Activated T-cell treated with anti-CD3 and anti-CD28 coated beads, Interleukin-2, amount 50 U/mL, for 72 hours (primary cell): ENCODE measurements at places on chromosomes 3 and 15.
A peak's percentile ranks its signal among the peaks of the same experiment; 100 is the strongest.

DNA sequence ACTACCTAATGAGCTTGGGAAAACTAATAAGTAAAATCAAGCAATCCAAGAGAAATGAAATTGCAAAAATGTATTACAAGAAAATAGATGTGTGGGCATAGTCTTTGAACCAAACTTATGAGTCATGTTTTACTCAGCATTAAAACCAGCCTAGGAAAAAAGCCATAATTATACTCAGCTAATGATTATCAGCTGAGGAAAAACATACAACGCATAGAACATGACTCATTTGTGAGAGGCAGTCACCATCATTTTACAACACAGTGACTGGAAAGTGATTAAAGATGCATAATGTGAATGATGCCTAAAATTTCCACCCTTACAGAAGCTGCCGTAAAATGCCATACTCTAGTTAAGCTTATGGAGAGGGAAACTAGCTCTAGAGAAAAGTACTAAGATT is 238.0 kb upstream of the EOMES start:
- no peaks in the 10 kb centered on the region for H3K36me3 ChIP-seq
- DNase-seq, result no peak
- H3K4me3 ChIP-seq, result no peak overlapping the region

- H3K4me3 ChIP-seq, result no peak overlapping the region
- H3K4me1 ChIP-seq, result peaks cover 6% of the 10 kb centered on the region
- H3K27ac ChIP-seq, result no peak overlapping the region
- H3K36me3 ChIP-seq, result no peaks in the 10 kb centered on the region
- H3K27me3 ChIP-seq, result peaks cover 21% of the 10 kb centered on the region
These were observed 62.1 kb downstream of the CCR1 start for GRCh38 chr3:46146021-46146420.

- H3K4me1 ChIP-seq, result peaks cover 17% of the 10 kb centered on the region
- H3K27ac ChIP-seq, result no peak overlapping the region
- no peak for DNase-seq
- H3K4me3 ChIP-seq, result no peak overlapping the region
These were observed 124.2 kb downstream of the TMCO5A start for GRCh38 chr15:38058596-38059075.

DNA sequence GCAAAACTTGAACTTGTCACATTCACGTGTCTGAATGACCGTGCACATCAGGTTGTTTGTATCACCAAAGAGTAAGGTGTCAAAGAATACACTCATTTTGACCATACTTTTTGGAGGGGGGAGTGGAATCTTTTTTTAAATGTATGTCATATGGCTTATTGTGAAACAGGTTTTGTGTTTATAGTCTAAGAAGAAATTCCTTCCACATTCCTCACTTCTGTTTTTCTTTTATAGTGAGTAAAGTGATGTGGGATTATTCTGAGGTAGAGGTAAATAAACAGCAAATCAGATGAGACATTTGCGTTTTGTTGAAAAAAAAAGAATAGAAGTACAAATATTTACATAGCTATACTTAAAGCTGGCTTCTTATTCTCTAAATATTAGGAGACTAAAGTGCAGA is 33.0 kb downstream of the SRP14 start:
- no peak overlapping the region for H3K4me3 ChIP-seq
- no peak overlapping the region for H3K27ac ChIP-seq
- H3K36me3 ChIP-seq, result peaks cover 17% of the 10 kb centered on the region
- no peaks in the 10 kb centered on the region for H3K4me1 ChIP-seq

GRCh38 chr3:127690823-127691452 is 18.2 kb downstream of the ABTB1 start:
- H3K27ac ChIP-seq, result no peak overlapping the region
- H3K4me1 ChIP-seq, result no peaks in the 10 kb centered on the region
- H3K4me3 ChIP-seq, result no peak overlapping the region
- DNase-seq, result no peak
- H3K36me3 ChIP-seq, result no peaks in the 10 kb centered on the region

- no peak overlapping the region for H3K4me3 ChIP-seq
- no peaks in the 10 kb centered on the region for H3K36me3 ChIP-seq
- H3K4me1 ChIP-seq, result no peaks in the 10 kb centered on the region
- DNase-seq, result peak; percentile 14
These were observed 19.1 kb upstream of the FSIP1 start for GRCh38 chr15:39801641-39802309.

DNA sequence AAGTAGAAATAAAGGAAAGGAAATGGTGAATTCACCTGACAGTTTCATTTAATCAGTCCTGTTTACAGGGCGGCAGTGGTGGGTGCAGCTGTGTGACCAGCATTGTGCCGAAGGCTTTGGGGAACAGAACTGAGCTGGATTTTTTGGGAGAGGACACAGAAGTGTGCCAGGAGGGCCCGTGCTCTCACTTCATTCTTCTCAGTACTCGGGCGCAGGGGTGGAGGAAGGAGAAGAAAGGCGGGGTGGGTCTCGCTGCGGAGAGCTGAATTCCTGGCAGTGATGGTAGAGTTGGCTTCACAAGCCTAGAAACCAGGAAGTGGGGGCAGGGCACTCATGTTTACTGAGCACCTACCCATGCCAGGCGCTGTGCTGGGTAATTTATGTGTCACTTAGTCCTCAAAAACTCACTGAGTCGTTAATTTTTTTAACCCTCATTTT is 64.6 kb downstream of the CRTC3 start:
- peak; percentile 88 for DNase-seq
- H3K27me3 ChIP-seq, result no peaks in the 10 kb centered on the region
- H3K4me3 ChIP-seq, result peak overlapping the region; percentile 80
- peaks cover 78% of the 10 kb centered on the region for H3K4me1 ChIP-seq
- peak overlapping the region; percentile 97 for H3K27ac ChIP-seq

- peaks cover 27% of the 10 kb centered on the region for H3K4me1 ChIP-seq
- H3K36me3 ChIP-seq, result peaks cover 1% of the 10 kb centered on the region
- peaks cover 7% of the 10 kb centered on the region for H3K27me3 ChIP-seq
- peak overlapping the region; percentile 98 for H3K27ac ChIP-seq
These were observed 884 bp upstream of the KNL1 start for GRCh38 chr15:40593165-40593564.

DNA sequence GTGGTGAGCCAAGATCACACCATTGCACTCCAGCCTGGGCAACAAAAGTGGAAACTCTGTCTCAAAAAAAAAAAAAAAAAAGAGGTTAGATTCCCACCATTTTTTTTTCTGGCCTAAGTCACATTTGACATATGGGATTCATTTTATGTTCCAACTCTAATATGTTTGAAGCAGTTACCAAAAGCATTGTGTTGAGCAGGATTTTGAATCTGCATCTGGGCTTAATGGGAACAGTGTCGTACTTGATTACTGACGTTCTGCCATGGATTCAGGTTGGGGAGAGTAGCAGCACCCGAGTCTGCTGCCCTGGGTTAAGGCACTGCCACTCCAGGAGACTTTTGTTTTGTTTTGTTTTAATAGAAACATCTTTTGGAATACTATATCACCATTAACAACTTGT is 348.7 kb upstream of the TBL1XR1 start:
- no peaks in the 10 kb centered on the region for H3K27me3 ChIP-seq
- no peak overlapping the region for H3K4me3 ChIP-seq
- DNase-seq, result no peak

DNA sequence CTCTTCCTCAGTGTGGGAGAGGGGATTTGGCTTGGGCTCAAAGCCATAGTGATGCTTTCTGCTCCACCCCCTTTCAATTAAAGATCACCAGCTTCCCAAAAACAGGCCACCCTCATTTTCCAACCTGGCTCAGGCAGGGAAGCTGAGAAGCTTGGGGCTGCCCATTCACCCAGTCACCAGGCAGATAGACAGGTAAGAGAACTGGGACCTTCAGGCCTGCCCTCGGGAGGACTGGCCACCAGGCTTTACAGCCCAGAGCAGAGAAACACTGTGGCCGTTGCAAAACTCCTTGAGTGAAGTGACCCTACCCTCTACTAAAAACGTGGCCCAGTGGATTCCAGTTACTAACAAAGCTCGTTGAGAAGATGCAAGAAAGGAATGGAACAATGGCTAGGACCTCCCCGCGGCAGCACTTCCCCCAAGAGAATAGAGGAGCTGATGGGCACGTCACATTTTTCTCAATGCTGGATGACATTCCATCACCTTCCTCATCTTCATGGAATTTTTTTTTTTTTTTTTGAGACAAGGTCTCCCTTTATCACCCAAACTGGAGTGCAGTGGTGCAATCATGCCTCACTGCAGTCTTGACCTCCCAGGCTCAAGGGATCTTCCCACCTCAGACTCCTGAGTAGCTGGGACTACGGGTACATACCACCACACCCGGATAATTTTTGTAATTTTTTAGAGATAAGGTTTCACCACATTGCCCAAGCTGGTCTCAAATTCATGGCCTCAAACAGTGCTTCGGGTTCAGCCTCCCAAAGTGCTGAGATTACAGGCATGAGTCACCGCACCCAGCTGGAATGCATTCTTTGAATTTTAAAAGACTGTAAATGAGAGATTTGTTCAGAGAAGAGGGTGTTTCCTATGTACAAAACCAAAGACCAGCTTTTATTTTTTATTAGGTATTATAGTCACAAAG is 37.9 kb downstream of the LIPC start:
- no peaks in the 10 kb centered on the region for H3K36me3 ChIP-seq
- DNase-seq, result no peak
- H3K4me3 ChIP-seq, result no peak overlapping the region

GRCh38 chr3:71560665-71561064 is 22.9 kb downstream of the FOXP1 start:
- no peak overlapping the region for H3K4me3 ChIP-seq
- H3K27ac ChIP-seq, result no peak overlapping the region
- H3K36me3 ChIP-seq, result peaks cover 20% of the 10 kb centered on the region

DNA sequence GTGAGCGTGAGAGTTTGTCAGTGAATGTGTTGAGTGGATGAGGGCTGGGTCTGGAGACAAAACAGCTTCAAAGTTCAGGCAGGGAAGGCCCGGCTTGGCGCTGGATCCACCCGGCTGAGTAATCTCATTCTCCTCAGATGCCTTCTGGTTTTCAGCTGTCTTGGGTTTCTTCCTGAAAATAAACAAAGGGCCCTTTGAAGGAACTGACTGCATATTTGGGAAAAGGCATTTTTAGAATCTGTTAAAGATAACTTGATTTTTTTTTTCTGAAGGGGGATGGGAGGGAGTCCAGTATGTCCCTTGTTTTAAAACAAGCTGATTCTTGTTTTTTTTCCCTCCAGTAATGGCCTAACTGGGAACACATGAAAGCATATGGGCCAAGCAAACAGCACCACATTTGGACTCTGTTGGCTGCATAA is 86.4 kb downstream of the TIGIT start:
- no peaks in the 10 kb centered on the region for H3K27me3 ChIP-seq
- no peak for DNase-seq
- H3K4me3 ChIP-seq, result no peak overlapping the region

- no peak overlapping the region for H3K27ac ChIP-seq
- peaks cover 11% of the 10 kb centered on the region for H3K36me3 ChIP-seq
- no peak for DNase-seq
These were observed 1.2 kb upstream of the BBX start for GRCh38 chr3:107521469-107522059.

DNA sequence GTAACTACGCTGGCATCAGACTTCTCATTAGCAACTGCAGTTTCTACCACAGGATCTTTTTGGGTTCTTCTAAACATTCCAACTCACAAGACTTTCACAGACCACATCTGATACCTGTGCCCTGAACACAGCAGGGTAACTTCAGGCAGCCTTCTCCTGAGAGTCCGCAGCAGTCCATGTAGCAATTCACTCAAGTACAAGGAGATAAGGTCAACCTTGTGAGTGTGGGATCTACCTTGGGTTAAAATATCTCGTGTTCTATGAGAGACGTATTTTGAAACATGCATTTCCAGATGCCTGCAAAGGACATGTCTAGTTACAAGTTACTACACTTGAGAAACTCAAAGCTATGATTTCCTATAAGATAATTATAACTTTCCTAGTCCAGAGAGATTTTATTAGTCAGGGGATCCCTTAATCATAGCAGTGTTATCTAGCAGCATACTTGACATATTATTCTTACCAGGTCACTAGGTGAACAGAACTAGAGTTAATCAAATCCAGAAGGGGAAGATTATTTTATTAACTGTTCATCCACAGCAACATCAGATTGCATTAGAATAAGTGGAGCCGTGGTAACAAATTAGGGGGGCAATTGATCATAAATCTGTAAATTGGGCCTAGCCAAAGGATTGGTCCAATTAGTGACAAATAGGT is 66.4 kb downstream of the ASTE1 start:
- peak overlapping the region; percentile 67 for H3K27ac ChIP-seq
- H3K4me1 ChIP-seq, result no peaks in the 10 kb centered on the region
- no peak overlapping the region for H3K4me3 ChIP-seq
- no peak for DNase-seq

DNA sequence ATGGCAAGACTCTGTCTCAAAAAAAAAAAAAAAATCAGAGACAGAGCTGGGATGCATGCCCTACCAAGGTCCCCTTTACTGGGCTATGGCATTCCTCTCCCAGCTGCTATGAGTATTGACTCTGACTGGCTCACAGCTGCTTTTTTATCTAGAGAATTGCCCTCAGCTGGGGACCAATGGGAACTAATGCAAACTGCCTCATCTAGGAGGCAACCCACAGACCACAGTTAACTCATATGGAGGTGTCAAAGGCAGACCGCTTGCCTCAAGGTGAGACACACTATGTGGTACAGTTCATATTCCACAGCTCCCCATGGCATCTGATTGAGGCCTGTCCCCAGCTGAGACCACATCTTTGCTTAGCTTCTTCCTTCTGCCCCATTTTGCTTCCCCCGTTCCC is 183.5 kb upstream of the EOMES start:
- H3K36me3 ChIP-seq, result no peaks in the 10 kb centered on the region
- no peaks in the 10 kb centered on the region for H3K27me3 ChIP-seq
- H3K27ac ChIP-seq, result no peak overlapping the region

- H3K27ac ChIP-seq, result no peak overlapping the region
- peaks cover 27% of the 10 kb centered on the region for H3K27me3 ChIP-seq
- no peak for DNase-seq
- H3K36me3 ChIP-seq, result no peaks in the 10 kb centered on the region
These were observed 133.7 kb upstream of the UBE2E1 start for GRCh38 chr3:23671851-23672589.

DNA sequence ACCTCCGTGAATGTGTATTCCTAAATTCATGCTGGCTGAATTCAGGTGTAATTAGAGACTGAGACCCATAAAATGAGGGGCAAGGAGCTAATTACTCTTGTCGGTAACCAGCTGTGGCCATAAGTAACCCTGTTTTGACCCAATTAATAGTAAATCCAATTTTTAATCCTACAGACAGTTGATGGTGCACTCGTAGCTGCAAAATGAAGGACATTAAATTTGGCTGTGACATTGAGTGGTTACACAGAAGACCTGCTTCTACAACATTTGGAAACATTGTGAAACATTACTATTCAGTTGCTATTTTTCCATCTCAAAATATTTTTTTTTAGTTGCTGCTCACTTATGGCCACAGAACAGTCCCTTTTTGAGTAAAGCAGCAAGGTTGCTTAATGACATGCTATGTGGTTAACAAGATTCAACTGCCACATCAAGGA is 33.0 kb downstream of the MBNL1 start:
- H3K27me3 ChIP-seq, result no peaks in the 10 kb centered on the region
- DNase-seq, result no peak
- H3K4me1 ChIP-seq, result peaks cover 91% of the 10 kb centered on the region
- peak overlapping the region; percentile 94 for H3K4me3 ChIP-seq
- H3K27ac ChIP-seq, result peak overlapping the region; percentile 96
- peaks cover 24% of the 10 kb centered on the region for H3K36me3 ChIP-seq
